Umbilical cord (tissue), 2 donors: ENCODE measurements at places on chromosomes 12 and 14. TPM values are rescaled to one million over a fixed set of nuclear protein-coding genes. Genes with fewer than 3 reads are reported as not detected.

DNA sequence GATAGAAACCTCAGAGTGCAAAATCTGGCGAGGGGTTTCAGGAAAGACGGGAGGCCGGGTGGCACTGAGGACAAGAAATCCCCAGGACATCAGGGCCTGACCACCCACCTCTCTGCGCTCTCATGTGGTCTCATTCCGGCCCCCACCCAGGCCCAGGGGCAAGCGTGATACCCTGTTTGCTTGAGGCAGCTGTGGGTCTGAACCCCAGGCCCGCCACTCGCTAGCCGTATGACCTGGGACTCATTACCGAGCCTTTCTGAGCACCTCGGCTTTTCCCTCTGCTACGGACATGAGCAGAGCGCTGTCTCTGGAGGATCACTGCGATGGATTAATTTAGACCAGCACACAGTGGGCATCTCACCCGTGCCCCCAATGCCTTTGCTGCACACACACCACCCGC lies 25.5 kb upstream of the BCDIN3D start:
- DNase-seq: no peak

The YLPM1 gene
- total RNA-seq: 51.5 TPM

The PRH2 gene
- 1.4 TPM for total RNA-seq

DNA sequence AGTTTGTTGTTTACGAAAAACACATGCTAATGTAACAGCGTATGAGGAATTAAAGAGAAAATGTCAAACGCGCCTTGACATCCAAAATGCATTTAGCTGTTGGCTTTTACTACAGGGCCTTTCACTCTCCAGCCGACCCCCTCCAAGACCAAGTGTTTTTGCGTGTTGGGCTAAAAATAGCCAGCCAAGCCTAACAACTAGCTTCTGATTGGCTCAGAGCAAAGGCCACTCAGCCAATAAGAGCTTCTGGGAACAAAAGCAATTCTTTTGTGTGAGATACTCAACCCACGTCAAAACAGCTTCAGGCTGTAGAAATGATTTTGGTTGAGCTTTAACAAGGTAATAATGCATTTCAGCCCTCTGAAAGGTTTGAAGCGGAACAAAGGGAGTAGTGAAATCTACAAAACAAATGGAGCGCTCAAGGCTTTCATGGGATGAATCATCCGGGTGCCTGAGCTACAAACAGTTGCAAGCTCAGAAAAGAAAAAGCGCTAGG lies 198.7 kb upstream of the DCN start:
- DNase-seq: peak; percentile 97

The SMIM41 gene
- total RNA-seq: not detected

- no peak for DNase-seq
Observed at GRCh38 chr14:39180553-39180952, 5.5 kb downstream of the PNN start.
